GF-D8 (cell line): ENCODE measurements at places on chromosomes 5 and 9.

GRCh38 chr9:86352440-86353077, 1.7 kb downstream of the TUT7 start:
- DNase-seq, result no peak

DNA sequence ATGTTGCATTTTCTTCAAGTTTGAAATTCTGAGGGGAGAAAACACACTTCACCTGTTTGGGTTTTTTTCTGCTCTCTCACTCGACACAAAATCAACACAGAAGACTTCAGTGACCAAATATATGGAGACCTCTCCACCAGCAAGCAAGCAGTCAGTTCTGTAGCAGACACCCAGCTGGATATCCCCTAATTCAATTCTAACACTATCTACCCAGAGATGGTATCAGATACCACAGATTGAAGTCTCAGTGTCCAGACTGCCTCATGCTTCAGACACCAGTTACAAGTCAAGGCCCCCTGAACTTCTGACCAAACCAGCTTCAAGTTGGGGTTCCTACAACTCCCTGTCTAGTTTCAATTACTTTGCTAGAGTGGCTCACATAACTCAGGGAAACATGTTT, 97.8 kb downstream of the INVS start:
- no peak for DNase-seq

- no peak for DNase-seq
Measured at GRCh38 chr9:69658987-69659675, 13.0 kb downstream of the APBA1 start.

GRCh38 chr5:100424017-100424416, 111.2 kb upstream of the FAM174A start:
- DNase-seq, result no peak

DNA sequence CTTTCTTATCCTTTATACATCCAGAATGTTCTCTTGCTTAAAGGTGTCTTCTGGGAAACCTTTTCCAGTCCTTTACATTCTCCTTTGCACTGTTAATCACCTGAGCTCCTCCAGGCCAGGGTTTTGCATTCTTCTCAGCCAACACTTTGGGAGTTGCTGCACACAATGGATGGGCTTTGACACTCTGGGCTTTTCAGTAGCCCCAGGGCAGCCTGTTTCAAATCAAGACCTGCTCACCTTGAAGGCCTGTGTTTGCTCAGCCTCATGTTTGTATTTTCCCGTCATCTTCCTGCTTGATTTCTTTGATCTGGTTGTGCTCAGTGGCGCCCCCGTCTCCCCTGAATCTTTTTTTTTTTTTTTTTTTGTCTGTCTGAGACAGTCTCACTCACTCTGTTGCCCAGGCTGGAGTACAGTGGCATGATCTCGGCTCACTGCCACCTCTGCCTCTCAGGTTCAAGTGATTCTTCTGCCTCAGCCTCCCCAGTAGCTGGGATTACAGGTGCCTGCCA, 41.0 kb downstream of the DMRT1 start:
- no peak for DNase-seq

DNA sequence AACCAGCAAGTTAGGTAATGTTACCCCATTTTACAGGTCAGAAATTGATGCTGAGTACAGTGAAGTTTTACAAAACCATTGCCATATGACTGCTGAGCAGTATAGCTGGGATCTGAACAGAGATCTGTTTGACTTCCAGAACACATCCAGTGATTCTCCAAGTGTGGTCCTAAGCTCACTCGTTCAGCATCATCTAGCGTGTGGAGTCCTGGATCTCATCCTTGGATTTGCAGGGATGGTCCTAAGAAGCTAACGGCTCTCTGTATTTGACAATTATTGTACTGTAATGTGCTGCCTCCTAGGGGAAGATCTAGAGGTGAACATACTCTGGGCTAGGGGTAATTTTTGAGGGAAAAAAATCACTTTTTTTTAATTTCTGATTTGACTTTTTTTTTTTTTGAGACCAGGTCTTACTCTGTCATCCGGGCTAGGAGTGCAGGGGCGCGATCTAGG, 1.4 kb downstream of the SLC26A2 start:
- DNase-seq, result peak; percentile 6

- DNase-seq, result no peak
Measured at GRCh38 chr5:134268019-134268601, 42.2 kb upstream of the PPP2CA start.

DNA sequence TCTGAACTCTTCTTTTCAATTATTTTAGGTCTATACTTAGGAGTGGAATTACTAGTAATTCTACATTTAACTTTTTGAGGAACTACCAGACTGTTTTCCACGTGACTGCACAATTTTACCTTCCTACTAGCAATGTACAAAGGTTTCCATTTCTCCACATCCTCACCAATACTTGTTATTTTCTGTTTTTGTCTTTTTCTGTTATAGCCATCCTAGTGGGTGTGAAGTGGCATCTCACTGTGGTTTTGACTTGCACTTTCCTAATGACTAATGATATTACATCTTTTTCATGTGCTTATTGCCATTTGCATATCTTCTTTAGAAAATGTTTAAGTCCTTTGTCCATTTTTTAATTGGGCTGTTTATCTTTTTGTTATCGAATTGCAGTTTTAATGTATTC, 136.9 kb upstream of the EGFLAM start:
- no peak for DNase-seq

- no peak for DNase-seq
Measured at GRCh38 chr5:179376701-179377420, 31.6 kb upstream of the ADAMTS2 start.

DNA sequence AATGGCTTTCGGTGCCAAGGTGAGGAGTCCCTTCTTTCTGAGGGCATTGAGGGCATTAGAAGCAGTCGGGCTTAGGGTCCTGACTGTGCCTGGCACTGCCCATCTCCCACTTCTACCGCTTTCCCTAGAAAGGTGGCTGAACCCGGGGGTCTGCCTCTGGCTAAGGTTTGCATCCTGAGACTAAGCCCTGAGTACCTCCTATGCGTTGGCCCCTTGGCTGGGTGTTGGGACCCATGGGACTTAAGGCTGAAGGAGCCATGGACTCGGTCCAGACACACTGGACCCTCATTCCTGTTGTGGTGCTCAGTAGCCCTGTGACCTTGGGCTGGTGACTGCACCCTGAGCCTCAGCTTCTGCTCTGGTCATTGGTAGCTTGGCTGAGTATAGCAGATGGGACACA, 23.9 kb downstream of the DAB2IP start:
- no peak for DNase-seq

GRCh38 chr9:15426019-15426418, 3.3 kb downstream of the SNAPC3 start:
- DNase-seq, result no peak
